ENCODE measurements at places on chromosomes 7 and 10.

DNA sequence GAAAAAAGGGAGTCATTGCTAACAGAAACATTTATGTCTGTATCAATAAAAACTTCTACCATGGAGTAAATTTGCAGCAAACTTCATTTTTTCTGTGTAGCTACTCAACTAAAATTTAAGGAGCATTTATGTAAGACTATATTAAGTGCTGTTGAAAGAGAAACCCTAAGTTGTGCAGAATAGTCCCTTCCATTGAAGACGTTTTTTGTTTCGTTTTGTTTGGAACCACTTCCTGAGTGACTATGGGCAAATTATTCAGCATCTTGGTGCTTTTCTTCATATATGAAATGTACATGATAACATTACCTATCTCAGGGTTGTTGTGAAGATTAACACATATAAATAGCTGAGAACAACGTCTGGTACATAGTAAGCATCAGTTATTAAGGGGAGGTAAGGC, 24.3 kb downstream of the SEM1 start:
- DNase-seq: no peak

DNA sequence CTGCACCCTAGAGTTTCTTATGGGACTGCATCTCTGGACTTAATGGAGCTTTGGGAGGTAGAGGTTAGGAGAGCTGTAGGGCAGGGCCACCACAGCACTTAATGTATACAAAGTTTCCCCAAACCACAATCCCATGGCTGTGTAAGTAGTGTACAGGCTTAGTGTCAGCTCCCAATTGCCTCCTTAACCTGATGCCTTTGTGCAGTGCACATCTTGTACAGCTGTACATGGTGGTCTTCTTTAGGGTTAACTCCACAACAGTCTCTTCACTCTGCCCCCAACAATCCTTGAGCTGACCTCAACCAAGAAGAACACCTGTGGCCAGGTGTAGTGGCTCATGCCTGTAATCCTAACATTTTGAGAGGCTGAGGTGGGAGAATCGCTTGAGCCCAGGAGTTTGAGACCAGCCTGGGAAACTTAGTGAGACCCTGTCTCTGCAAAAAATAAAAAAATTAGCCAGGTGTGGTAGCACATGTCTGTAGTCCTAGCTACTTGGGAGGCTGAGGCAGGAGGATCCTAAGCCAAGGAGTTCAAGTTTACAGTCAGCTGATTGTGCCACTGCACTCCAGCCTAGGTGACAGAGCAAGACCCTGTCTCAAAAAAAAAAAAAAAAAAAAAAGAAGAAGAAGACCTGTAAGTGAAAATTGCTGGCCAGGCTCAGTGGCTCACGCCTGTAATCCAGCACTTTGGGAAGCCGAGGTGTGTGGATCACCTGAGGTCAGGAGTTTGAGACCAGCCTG, 6.8 kb downstream of the PLAU start:
- DNase-seq: no peak

- DNase-seq: no peak
Measured at GRCh38 chr10:49735848-49736563, 26.1 kb downstream of the OGDHL start.

- no peak for DNase-seq
Measured at GRCh38 chr10:95406651-95407280, 116.0 kb upstream of the PDLIM1 start.

DNA sequence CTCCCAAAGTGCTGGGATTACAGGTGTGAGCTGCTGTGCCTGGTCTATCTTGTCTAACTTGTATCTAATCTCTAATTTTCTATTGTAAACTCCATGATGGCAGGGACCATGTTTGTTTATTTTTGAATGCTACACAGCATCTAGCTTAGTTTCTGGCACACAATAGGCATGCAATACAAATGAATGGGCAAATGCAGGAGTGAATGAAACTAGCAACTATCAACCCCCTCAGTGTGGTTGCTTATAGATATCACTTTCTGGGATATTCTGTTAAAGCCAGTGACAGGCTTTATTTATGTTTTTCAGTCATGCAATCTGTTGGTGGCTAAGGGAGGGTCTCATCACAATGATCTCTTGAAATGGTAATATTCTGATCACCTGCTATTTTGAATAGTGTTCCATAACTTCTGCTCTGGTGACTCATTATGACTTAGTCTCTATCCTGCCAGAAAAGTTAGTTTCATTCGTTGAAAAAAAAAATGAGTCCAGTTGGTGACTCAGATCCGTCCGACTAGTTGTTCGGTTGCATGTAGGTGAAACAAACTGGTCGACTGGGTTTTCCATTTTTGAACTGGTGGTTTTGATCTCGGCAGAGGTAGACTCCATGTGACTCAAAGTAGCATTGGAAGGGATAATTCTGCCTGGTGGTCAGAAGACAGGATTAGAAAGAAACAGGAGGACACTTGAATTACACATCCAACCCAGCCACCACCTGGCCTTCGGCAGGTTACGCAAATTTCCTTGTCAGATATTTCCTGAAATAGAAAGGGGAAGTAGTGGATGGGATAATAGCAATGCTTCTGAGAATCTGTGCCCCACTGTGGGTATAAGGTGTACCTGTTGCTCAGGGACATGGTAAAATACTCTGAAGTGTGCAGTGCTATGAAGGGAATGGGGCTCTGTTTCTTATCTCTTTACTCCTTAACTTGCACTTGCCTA, 76.8 kb downstream of the GATA3 start:
- DNase-seq: no peak

DNA sequence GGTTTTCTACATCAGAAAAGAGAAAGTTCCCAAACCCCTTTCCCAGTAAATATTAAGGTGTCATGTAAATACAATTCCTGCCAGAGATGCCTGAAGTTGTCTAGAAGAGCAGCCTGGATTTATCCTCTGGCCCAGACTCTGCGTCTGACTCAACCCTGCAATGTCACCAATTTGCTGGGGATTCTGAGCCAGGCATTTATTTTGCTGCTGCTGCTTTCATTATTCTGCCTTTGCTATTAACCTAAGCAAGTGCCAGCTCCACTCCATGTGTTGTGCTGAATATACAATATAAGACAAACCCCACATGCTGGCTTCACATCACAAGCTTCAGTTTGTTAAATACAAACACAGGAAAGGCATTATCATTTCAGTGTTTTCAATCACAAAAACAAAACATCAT, 59.1 kb downstream of the ELAPOR2 start:
- no peak for DNase-seq

DNA sequence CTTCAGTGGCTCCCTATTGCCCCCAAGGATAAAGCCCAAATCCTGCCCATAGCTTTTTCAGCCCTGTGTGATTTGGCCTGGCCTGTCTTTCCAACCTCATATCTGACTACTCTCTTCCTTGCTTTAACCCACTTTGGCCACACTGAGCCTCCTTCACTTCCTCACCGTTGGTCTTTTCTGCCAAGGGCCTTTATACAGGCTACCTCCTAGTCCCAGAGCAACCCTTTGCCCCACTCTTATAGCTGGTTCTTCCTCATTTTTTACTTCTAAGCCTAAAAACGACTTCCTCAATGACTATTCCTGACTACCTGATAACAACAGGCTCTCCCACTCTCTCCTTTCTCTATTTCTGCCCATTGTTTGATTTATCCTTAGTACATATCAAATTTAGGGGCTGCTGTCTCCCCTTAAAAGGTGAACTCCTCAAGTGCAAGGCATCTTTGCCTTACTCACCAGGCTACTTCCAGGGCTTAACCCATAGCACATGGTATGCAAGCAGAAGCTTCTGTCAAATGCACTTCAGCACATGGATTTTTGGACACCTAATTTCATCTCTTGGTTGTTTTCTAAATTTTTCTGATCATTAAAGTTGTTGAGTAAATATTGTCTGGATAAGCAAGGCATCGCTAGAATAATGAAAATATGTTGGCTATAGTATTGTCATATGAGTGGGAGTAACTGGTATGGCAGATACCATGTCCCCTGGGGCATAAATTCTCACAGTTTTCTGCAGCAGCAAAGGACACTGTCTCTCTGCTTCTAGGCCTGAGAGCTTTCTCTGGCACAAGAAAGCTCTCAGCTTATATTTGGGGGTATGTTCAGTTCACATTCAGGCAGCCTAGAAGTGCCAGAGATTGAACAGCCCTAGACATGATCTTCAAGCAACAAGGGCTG, 201.5 kb upstream of the GPR26 start:
- no peak for DNase-seq

GRCh38 chr7:48610705-48611104, 313.6 kb upstream of the CDC14C start:
- no peak for DNase-seq

DNA sequence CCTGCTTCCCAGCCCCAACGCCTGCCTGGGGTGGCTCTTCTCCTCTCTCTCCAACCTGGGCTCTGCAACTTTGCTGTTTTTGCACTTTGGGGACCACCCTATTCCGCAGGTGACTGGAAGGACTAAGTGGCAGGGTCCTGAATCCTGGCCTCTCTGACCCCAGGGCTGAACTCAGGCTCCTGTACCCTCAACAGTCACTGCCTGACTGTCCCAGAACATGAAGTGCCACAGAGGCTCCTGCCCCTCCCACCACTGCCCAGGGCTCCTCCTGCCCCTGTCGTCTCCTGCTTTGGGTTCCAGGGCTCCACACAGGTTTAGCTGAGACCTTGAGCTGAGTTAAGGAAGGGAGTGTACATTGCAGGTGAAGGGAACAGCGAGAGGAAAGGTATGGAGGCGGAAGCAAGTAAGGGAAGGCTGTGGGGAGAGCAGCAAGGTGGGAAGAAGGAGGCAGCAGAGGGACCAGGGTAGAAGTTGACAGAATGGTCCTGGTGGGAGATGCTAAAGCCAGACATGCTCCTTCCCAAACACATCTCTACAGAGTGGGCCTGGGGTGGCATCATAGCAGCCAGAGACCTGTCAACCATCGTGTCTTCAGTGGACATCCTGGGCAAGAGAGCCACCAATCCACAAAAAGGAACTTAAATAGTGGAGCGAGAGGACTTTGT, 5.7 kb upstream of the GRID1 start:
- DNase-seq: no peak

DNA sequence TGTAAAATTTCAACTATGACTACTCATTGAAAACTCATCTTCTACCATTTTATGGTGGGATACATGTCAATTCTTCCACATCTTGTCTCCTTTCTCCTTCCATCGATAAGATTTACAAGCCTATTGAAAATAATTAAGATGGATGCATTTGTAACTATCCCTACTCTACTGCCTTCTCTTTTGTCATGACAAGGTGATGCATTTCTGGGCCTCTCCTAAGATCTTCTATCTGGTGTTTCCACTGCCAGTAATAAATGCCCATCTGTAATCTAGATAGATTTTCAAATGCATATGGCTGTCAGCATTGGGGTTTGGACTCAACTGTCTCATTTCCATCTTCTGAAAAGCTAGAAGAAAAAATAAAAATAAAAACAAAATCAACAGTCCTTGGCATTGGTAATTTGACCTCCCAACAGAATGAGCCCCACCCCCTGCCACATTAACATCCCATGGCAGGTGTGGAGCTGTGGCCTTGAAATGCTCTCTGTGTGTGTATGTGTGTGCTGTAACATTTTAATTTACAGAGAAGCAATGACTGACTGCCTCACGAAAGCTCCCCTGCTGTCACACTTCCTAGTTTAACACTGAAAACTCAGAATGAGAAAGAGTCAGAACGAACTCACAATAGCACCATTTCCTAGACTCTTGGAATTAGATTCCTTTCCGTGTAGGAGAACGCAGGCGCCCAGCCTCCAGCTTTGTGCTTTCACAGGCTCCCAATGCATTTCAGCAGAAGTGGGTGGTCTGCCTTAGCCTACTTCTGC, 74.2 kb downstream of the RHOBTB1 start:
- no peak for DNase-seq

DNA sequence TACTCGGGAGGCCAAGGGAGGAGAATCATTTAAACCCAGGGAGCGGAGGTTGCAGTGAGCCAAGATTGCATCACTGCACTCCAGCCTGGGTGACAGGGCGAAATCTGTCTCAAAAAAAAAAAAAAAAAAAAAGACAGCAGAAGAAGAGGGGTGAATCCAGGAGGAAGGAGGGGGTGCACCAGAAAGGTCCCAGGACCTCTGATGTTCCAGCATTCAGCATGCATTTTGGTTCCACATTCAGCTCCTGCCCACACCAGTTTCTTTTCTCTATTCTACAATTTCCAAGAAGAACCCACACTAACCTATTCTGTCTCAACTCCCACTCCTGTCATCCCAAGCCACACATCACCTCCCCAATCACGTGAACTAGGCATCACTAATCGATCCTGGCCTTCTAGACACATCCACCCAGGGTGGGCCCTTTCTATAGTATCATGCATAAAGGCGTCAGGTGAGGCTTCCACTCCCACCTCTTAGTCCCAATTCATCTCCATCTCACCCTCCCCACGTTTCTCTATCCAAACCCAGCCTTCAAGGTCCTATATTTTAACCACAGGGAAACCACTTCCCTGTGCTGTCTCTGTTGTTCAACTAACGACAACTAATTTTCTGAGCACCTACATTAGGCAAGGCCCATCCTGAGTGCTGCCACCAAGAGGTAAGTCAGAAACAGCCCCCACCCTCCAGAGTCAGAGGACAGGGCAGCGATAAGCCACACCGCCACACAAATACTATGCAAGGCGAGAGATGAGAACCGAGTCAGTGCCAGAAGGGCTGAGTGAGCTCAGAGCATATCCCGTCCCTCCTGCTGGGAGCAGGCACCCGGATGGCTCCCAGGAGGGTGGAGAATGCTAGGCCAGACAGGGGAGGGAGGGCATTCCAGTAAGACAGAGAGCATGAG, 2.2 kb downstream of the ANXA11 start:
- DNase-seq: peak; percentile 57

DNA sequence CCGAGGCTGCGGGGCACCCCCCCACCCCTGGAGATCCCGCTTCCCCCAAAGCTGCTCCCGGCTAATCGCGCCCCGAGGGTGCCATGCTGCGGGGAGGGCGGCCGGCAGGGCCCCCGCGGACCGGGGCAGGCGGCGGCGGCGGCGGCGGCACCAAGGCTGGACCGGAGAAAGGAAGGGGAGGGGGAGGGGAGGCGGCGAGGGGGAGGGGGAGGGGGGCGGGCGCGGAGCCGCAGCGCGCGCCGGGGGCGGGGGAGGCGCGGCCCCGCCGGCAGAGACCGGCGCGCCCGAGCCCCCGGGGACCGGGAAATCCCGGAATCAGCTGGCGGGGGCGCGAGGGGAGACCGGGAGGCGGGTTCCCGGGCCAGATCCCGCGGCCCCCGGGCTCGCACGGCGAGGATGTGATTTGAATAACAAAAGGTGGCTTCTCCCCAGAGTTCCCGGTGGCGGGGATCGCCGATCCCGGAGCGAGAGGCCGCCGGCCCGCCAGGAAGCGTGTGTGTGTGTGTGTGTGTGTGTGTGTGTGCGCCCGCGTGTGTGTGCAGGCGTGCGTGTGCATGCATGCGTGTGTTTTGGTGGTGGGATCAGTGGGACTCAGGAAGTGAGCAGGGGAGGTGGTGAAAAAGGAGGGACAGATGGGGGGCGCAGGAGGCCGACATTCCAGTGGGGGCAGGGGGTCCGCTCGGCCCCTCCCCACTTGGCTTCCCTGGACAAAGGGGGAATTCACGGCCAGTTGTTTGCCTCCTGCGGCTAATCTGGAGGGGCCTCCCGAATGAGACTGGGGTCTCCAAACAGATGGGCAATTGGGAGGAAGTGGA, 99.5 kb downstream of the HIP1 start:
- peak; percentile 46 for DNase-seq

DNA sequence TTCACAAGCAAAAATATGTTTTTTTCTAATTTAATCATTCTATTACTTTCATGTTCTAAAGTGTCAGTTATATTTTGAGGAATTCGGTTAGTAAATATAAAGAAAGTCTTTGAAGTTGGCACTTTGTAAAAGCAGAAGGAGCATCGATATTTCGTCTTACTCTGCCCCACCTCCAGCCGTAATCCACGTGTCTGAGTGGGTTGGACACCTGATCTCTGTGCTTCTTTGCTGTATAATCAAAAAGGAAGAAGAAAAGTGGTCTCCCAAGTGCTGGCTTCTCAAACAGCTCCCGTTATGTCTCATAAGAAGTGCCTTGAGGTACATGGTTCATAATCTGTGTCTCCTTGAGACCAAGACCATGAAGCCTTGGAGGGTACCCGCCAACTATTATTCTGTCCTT, 19.8 kb downstream of the PRKAR2B start:
- no peak for DNase-seq

Data from activated CD4-positive, CD25-positive, alpha-beta regulatory T cell treated with anti-CD3 and anti-CD28 coated beads, Interleukin-2, amount 50 U/mL, for 72 hours (primary cell).